Thoracic aorta (tissue), 2 donors: ENCODE measurements at places on chromosomes 7 and 10. TPM values are rescaled to one million over a fixed set of nuclear protein-coding genes. Genes with fewer than 3 reads are reported as not detected.
A peak's percentile ranks its signal among the peaks of the same experiment; 100 is the strongest.

GRCh38 chr10:117246997-117247671 is 6.2 kb downstream of the SLC18A2 start:
- DNase-seq: no peak

Gene DRGX
- total RNA-seq: not detected

- DNase-seq: peak; percentile 34
Measured at GRCh38 chr7:80942261-80943041, 23.6 kb upstream of the SEMA3C start.

GRCh38 chr7:151394076-151395035 is 15.5 kb downstream of the WDR86 start:
- no peak for DNase-seq

GRCh38 chr7:139407555-139407954 is 47.9 kb downstream of the LUC7L2 start:
- no peak for DNase-seq

- DNase-seq: no peak
Measured at GRCh38 chr10:118629211-118629610, 33.8 kb upstream of the PRLHR start.

Gene ATG9B
- total RNA-seq: 1.2 TPM

Gene PTPN20
- 2.1 TPM for total RNA-seq
